ENCODE measurements at places on chromosomes 3 and 15.

GRCh38 chr15:70172124-70172523 is 74.4 kb upstream of the TLE3 start:
- no peak for DNase-seq

DNA sequence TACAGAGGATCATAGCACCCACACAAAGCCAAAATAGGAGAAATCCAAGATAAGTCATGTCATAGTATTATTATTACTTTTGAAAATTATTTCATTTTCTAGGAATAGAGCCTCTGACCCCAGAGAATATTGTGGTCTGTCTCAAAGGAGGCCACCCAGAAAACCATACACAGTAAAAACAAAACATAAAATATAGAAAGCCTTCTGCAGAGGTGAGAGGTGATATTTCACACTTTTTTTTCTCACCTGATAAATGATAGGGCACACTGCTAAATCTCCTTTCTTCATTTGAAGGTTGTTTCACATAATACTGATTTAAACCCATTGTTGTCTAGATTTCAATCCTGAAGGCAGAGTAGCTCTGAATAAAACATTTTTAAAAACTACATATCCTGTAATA is 7.0 kb upstream of the CMC1 start:
- DNase-seq, result no peak

DNA sequence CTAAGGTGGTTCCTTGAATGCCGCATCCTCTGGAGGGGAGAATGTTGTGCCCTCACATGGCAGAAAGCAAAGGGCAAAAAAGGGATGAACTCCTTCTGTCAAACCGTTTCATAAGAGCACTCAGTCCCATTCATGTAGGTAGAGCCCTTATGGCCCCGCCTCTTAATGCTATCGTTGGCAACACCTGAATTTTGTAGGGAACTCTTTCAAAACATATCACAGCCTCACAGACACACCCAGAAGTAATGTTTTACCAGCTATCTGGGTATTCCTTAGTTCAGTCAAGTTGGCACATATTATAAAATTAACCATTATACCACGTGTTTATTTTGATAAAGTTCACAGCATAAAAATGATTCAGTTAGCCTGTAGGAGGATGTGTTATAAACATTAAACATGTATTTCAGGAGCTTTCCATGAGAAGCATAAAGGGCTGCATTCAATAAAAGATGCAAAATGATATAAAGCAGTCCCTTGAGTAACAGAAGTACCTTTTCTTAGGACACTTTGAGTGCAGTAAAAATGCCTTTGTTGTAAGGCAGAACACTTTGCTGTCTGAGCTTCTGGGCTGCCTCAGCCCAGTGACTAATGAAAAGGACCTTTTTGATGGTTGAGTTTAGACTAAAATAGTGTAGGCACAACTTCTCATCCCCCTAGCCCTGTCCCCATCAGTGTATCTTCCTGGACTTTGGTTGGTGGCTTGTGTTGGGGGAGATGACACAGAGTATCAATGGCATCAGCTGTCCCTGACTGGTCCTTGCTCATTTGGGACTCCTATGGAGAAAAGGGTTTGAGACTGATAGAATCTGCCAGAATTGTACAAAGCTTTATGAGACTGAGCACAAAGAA is 263.5 kb upstream of the TPRG1 start:
- DNase-seq, result no peak

DNA sequence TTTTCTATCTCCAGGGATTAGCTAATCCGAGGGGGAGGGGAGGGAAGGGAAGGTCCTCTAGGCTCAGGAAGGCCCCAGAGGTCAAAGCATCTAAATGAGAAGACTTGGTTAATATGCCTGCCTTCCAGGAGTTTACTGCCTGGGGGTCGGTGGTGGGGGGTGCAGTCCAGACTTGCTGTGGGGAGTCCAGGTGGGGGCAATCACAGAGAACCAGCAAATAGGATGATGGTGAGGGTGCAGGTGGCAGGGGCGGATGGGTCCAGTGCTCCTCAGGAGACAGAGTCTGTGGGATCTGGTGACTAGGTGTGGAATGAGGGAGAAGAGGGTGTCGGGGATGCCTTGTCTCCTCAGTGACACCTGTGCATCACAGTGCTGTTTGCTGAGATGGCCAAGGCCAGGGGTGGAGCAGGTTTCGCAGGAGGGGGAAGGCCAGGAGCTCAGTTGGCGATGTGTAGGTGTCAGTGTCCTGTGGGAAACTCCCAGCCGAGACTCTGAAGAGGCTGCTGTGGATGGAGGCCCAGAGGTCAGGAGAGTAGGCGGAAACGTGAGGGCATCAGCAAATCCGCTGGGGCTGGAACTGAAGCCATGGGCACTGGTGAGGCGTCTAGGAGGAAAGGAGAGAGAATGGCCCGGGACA is 8.1 kb downstream of the CFAP100 start:
- DNase-seq, result no peak

- DNase-seq, result no peak
These were observed 149.3 kb upstream of the ATP11B start for GRCh38 chr3:182644013-182644412.

DNA sequence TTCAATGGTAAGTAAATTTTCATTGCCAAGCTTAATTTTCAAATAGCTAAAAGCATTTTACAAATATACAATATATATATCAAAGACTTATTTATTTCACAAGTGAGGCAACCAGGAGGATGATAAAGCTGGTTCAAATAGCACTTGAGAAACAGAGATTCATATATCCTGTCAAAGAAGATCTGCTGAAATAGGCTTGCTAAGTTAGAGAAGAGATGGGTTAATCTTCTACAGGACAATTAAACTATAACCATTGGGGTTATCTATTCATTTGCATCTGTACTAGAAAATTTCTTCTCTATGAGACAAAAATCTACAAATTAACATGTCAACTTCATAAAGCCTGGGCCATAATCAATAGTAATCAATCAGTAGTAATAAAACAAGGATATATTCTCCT is 637.7 kb upstream of the UBE2E2 start:
- DNase-seq, result no peak

DNA sequence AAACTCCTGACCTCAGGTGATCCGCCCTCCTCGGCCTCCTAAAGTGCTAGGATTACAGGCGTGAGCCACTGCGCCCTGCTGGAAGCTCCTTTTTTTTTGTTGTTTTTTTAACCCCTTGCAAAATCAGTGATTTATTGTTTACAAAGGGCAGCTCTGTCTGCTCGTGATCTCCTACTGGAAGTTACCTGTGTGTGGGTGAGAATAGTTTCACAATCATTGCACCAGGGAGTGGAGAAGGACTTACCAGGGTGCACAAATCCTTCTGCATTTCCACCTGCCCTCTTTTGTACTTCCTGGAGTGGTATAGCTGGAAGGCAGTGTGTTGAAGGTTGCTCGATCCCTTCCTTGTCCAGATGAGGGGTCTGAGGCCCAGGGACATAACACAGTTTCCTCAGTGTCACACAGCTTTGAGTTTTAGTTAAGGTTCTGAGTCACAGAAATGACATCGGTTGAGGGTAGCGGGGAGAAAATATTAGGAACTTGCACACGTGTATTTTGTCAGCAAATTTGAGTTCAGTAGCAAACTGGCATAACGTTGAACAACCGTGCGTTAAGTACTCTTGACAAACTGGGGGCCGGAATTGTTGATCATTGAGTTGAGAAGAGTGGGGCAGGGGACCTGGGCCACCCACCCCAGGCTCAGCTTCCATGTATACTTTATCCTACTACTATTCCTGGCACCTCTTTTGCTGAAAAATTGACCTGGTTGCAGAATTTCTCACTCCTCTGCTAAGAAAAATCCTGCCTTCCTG is 11.3 kb upstream of the TRAK1 start:
- no peak for DNase-seq

- no peak for DNase-seq
These were observed 689.4 kb upstream of the NAALADL2 start for GRCh38 chr3:174169736-174170135.

DNA sequence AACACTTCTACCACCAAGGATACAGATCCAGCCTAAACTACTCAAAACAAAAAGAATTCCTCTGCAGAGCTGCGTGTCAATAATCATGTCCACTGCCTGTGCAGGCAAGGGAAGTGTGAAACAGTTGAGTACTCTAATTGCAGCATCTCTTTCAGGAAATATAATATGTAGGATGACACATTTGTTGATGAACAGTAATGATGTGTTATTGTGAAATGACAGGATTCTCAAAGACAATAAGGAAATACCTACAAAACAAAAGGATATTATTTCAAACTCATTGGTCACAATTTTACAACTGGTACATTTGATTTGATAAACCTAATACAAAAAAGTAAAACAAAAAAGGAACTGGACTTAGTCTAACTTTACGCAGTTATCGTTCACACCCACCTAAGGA is 4.4 kb downstream of the SPG11 start:
- DNase-seq, result no peak

GRCh38 chr3:14423963-14424362 is 21.6 kb downstream of the SLC6A6 start:
- no peak for DNase-seq

DNA sequence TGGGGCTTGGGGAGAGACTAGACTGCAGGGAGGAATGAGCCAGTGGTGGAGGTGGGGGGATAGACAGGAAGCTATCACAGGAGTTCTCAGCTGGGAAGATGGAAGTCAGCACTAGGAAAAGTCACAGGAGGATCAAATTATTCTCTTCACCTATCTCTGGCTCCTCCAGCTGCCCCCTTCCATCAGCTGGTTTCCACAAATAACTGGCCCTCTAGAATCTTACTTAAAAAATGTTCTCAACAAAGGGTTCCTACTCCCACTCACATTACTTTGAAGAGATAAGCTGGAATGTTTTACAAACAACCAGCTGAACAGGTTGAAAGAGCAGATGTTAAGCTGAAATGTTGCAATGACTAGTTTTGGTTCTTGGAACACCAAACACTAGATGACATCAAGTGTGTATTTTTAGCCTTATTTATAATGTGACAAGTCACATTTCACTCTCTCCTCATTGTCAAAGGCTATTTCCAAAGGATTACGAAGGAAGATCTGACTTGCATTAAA is 102.7 kb upstream of the AADACL2 start:
- no peak for DNase-seq

GRCh38 chr3:57062101-57062631 is 1.7 kb downstream of the SPATA12 start:
- DNase-seq, result no peak

DNA sequence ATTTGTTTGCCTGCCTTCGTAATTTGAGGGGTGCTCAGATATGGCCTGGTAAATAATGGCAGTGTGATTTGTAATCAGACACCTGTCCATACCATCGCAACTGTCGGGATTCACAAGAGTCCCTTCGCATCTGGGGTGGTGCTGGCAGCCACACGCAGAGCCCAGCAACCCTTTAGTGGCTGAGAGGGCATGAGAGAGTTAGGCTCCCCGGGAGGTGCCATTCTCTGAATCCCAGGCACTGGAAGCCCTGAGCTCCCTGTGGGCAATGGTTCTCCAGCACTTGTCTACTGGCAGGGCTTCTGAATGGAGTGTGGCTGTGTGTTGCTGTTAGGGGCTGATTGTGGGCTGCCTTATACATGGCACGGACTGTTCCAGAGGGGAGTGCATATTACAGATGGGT is 230.1 kb downstream of the EBLN2 start:
- DNase-seq, result no peak

DNA sequence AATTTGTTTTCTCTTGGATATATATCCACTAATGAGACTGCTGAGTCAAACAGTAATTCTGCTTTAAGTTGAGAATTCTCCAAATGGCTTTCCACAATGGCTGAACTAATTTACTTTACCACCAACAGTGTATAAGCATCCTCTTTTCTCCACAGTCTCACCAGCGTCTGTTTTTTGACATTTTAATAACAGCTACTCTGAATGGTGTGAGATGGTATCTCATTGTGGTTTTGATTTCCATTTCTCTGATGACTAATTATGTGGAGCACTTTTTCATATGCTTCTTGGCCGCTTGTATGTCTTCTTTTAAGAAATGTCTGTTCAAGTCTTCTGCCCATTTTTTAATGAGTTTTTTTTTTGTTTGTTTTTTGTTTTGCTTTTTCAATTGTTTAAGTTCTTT is 206.2 kb downstream of the CTNNB1 start:
- no peak for DNase-seq

Measured in fibroblast of the conjunctiva (primary cell).